WERI-Rb-1 (cell line): ENCODE measurements at places on chromosomes 1 and 21.

GRCh38 chr1:25462732-25463131 is 32.0 kb downstream of the MACO1 start:
- no peak for DNase-seq

GRCh38 chr1:216523449-216524190 is 100.4 kb upstream of the USH2A start:
- no peak for DNase-seq

GRCh38 chr1:116163533-116163932 is 52.3 kb downstream of the MAB21L3 start:
- DNase-seq = no peak

DNA sequence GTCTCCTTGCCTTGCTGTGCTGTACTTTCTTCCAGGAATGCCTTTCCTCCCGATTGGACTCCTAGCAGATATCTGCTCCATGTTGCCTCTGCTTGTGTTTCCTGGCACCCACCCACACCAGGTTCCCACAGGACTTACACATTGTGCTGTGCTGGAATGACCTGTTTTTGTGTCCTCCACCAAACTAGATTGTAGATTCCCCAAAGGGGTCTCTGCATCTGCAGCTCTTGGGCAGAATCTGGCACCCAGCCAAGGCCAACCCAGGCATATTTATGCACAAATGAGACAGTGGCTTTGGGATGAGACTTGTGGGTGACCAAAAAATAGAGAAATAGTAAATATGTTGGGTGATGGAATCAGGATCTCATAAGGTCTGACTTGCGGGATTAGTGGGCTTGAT is 278.2 kb downstream of the RRAGC start:
- no peak for DNase-seq

DNA sequence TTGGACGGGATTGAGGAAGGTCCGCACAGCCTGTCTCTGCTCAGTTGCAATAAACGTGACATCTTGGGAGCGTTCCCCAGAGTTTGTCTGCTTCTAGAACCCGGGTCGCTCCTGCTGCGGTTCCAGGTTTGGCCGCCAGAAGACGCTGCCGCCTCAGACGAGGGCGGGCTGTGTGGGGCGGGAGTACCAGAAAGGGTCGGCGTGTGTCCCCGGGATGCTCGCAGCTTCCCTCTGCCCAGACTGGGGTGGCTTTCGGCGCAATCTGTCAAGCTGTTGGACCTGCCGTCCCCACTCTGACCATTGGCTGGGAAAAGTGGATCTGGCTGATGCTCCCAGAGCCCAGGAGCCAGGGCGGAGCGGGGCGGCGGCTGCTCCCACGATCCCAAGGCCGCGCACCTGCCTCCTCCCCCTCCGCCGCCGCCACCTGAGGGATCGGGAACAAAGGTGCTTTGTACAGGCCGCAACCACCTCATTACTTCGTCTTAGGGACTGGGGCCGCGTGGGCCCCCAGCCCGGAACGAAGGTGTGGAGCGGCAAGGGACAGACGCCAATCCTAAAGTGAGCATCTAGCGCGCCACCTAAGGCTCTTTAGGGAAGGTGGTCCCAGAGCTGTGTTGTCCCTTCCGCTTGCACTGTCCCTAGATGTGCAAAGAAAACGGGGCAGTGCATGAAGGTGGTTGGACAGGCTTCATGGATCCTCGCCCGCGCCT is 683 bp upstream of the EFNA4 start:
- peak; percentile 96 for DNase-seq
